ENCODE measurements at places on chromosomes 3 and 15. TPM values are rescaled to one million over a fixed set of nuclear protein-coding genes. Genes with fewer than 3 reads are reported as not detected.

Gene ELL3
- total RNA-seq, result 2.2 TPM

Gene ZNF197
- 10.3 TPM for total RNA-seq

Gene POLR2H
- total RNA-seq, result 107 TPM

Gene MASP1
- total RNA-seq, result 1.8 TPM

Gene SAMMSON
- total RNA-seq, result not detected

Gene CLRN1
- not detected for total RNA-seq
